Activated naive CD4-positive, alpha-beta T cell treated with anti-CD3 and anti-CD28 coated beads, Interleukin-2, amount 10 ng/mL, durations not matched to agents 7 days and 5 days (primary cell): ENCODE measurements at places on chromosomes 2 and 18.

DNA sequence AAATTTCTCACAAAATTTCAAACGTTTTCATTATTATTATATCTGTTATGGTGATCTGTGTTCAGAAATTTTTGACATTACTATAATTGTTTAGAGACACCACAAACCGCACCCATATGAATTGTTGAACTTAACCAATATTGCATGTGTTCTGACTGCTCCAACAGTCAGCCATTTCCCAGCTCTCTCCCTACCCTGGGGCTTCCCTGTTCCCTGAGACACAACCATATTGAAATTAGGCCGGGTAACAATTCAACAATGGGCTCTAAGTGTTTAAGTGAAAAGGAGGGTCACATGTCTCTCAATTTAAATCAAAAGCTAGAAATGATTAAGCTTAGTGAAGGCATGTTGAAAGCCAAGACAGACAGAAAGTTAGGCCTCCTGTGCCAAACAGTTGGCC lies 424.0 kb downstream of the DSC3 start:
- no peak for DNase-seq

DNA sequence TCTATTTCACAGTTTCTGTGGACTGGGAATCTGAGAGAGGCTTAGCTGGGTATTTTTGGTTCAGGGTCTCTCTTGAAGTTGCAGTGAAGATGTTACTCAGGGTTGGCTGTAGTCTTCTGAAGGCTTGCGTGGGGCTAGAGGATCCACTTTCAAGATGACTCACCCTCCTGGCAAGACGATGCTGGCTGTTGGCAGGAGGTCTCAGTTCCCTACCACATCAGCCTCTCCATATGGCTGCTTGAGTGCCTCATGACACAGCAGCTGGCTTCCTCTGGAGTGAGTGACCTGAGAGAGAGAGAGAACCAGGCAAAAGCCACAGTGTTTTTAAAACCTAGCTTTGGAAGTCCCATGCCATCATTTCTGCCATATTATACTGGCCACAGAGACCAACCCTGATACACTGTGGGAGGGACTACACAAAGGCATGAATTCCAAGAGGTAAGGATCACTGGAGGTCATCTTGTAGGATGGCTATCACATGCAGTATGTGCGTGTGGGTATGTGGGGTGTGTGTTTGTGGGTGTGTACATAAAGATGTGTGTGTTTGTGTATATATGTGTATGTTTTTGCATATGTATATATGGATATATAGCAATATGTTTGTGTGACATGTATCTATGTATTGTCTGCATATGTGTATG lies 25.1 kb downstream of the DNPEP start:
- DNase-seq, result no peak

DNA sequence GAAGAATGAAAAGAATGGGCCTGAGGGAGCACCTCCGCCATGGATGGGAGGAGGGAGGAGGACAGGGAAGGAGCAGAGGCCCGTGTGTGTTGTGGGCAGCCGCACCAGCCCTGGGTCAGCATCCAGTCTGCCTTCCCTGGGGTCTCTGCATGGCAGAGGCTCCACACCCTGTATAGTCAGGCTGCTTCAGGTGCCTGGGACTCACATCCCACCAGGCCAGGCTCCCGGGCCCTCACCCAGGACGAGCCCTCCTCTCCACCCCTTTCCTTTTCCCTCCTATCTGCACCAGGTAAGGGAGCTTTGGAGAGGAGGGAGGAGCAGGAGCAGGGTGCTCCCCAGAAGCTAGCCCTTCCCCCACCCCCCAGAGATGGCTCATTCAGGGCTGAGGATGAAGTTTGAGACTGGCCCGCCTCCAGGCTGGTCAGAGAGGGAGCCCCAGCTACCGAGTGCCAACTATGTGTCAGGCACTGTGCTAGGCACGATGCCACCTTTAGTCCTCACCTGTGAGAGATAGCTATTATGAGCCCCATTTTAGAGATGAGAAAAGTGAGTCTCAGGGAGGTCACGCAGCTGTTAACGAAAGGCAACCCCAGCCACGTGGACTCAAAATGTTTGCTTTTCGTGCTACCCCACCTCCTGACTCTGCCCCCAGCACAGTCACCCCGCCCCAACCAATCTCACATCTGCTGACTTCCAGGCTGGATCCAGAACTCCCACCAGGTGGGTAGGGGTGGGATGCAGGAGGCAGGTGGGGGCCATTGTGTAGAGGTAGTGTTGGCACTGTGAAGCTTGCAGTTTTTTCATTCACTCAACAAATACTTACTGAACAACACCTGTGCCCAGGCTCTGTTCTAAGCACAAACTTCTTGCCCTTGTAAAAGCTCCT lies 242.1 kb downstream of the DYSF start:
- no peak for DNase-seq

DNA sequence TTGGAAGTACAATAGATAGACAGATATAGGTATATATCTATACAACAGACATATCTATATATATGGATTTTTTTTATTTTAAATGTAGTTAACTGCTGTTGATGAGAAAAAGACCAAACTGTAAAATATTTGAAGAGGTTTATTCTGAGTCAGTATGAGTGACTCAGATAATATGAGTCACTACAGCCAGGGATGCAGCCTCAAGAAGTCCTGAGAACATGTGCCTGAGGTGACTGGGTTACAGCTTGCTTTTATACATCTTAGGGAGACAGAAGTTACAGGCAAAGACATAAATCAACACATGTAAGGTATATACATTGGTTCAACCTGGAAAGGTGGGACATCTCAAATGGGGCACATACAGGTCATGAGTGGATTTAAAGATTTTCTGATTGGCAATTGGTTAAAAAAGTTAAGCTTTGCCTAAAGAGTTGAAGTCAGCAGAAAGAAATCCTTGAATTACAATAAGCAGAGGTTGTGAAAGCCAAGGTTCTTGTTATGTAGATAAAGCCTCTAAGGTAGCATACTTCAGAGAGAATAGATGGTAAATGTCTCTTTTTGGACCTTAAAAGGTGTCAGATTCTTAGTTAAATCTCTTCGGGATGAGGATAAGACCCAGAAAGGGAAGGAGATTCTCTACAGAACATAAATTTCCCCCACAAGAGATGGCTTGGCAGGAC lies 149.9 kb downstream of the RBM43 start:
- no peak for DNase-seq
